DMS53 (cell line): ENCODE measurements at places on chromosomes 4 and X.

GRCh38 chr4:54063737-54064316 is 578 bp downstream of the CHIC2 start:
- DNase-seq, result peak; percentile 48

GRCh38 chr4:183256756-183257385 is 63.2 kb downstream of the CLDN22 start:
- DNase-seq, result peak; percentile 64

- no peak for DNase-seq
Observed at GRCh38 chr4:173490256-173490655, 39.8 kb downstream of the HAND2 start.

- no peak for DNase-seq
Observed at GRCh38 chrX:45788315-45788714, 587.6 kb upstream of the DIPK2B start.

DNA sequence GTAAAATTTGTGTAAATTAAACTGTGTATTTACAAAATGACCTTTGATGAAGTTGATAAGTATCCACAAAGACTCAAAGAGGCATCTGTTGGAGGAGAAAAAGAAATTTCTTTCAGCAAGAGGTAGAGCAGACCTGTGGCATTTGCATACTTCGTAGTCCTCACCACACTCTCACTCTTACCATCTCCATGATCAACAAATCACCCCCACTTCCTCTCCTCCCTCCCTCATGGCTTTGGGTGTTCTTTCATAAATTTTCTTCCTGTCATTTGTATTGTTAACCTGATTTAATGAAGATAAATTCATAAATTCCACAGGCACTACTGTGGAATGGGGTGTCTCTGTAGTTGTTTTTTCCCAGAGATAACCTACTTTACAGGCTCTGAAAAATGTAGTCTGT is 366.5 kb downstream of the ZNF674 start:
- DNase-seq, result no peak

- no peak for DNase-seq
Observed at GRCh38 chr4:22688236-22688635, 4.5 kb upstream of the GBA3 start.

DNA sequence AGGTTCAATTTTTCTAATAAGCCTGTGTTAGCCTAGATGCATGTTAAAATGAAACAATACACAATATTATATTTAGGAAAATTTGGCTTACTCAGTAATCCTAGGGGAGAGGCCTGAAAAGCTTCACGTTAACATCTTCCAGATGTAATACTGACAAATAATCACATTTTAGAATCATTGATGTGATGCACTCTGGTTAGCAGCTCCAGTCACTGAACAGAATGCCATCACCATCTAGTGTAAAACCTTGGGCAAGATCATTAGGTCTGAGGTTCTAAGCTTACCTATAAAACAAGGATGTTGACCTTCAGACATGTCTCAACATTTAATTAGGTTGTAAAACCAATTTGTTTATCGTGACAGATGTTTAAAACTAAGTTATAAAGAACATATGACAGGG is 1704.8 kb downstream of the STIM2 start:
- no peak for DNase-seq

- DNase-seq, result no peak
Observed at GRCh38 chr4:146513548-146513947, 8.2 kb downstream of the SLC10A7 start.

DNA sequence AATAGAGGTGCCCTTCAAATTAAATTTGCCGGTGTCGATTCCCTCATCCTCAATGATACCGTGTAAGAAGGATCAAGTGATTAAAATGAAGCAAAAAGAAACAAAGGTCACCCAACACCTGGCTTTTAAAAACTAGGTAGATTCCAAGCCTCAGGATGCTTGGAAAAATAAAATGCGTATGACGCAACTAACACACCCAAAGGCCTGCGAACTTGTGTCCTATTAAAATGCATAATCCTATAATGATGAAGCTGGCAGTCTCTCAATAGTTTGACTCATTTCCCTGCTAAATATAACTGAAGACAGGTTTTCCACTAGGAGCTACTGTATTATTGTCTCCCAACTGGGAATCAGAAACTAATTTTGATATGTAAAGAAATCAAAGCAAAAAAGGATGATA is 263.2 kb downstream of the DHX15 start:
- DNase-seq, result no peak

DNA sequence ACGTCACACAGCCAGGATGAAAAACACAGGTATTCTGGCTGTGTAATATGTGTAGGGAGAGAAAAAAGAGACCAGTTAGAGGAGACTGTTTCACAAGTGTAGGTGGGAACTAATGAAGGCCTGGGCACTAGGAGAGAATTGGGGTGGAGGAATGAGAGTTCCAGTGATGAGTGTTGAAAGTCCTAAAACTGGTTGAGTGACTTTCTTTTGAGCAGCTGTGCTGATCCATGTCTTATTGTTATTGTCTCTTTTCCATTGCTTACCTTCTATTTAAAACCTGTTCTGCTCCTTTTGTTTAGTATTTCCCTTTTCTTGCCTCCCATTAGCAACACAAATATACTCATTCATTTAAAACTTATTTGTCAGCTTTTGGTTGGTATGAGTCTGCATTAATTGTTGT is 88.7 kb downstream of the PDLIM5 start:
- peak; percentile 62 for DNase-seq

DNA sequence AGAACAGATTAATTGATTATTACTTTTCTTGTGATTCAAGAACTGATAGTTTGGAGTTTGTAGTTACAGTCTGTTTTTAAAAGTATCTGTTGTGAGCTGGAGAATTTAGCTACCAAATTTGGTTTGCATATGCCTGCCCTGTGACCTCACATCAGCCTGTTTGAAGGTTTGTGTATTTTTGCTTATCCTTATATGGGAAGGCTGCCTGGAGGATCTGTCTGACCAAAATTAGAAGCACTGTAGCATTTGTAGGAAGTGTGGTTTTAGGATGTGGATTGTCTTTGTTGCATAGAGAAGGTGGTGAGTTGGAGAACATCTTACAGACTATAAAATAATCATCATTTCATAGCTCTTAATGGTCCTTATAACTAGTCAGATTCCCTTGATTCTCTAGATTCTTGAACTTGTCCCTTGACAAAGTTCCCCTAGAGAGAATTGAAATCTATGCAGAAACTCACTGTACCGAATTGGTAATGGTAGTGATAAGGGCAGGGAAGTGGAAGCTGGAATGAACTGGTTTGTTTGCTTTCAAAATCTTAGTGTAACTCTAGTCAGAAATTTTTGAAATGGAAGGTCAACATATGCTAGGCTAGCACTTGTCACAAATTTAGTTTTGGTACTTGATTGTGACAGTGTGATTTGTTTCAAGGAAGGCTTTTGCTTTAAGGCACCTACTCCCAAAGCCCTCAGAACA is 57.3 kb downstream of the SH3BGRL start:
- no peak for DNase-seq

- DNase-seq, result peak; percentile 78
Observed at GRCh38 chrX:43557792-43558191, 98.3 kb upstream of the MAOA start.

DNA sequence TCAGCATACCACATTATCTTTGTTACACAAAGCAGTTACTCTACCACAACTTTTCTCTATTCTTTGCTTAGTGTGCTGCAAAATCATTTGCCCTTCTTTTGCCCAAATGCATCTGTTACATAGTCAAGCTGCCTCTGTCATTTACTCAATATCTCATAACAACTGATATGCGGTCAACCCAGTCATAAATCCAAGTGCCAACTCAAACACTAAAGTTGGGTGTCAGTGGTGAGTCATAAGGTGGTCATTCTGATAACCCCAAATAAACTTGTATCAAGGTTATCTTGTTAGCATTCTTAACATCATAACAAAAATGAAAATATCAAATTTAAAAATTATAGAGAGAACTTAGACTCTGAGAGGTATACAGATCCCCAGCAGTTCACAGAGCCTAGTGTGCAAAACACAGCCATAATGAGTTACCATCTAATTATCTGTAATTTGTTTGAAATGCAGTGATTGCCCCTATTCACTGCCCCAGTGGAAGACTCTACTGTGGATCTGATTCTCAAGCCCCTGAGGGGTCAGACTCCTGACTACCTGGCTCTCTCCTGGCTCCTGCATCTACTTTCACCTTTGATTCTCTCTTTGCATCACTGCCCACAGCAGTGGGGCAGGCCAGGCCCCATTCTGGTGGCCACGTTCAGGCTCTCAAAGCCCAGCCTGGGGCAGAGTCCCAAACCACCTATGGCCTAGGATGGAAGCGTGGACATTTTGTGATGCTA is 29.2 kb downstream of the TBC1D9 start:
- peak; percentile 8 for DNase-seq

GRCh38 chr4:85717351-85717750 is 242.4 kb downstream of the ARHGAP24 start:
- DNase-seq, result no peak

DNA sequence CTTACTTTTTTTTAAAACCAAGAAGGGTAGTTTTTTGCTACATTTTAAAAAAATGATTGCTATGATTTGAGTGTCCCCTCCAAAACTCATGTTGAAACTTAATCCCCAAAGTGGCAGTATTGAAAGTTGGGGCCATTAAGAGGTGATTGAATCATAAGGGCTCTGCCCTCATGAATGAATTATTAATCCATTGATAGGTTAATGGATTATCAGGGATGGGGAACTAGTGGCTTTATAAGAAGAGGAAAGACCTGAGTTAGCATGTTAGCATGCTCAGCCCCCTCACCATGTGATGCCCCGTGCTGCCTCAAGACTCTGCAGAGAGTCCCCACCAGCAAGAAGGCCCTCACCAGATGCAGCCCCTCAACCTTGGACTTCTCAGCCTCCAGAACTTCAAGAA is 31.0 kb downstream of the SMIM43 start:
- DNase-seq, result no peak

- DNase-seq, result no peak
Observed at GRCh38 chr4:27239641-27240040, 379.0 kb downstream of the STIM2 start.

DNA sequence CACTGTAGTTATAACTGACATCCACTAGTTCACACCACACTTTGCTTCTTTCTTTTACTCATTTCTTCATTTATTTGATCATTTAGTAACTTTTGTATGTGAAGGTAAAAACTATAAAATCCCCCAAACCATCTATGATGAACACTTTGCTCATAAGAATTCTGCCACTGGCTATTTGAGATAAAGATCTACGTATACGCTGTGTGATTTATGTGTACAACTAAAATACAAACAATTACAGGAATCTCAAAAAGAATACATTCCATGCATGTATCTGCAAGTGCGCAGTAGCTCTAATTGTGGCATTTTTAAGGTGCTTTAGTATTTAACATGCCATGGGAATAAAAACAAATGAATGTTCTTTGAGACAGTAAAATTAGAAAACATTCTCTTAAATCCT is 156.9 kb upstream of the NAP1L5 start:
- no peak for DNase-seq

GRCh38 chr4:6150046-6150735 is 50.2 kb downstream of the JAKMIP1 start:
- DNase-seq, result no peak

- DNase-seq, result peak; percentile 58
Observed at GRCh38 chr4:83212041-83212851, 72.4 kb downstream of the COQ2 start.

GRCh38 chr4:25875281-25875745 is 12.5 kb upstream of the SEL1L3 start:
- DNase-seq, result no peak

DNA sequence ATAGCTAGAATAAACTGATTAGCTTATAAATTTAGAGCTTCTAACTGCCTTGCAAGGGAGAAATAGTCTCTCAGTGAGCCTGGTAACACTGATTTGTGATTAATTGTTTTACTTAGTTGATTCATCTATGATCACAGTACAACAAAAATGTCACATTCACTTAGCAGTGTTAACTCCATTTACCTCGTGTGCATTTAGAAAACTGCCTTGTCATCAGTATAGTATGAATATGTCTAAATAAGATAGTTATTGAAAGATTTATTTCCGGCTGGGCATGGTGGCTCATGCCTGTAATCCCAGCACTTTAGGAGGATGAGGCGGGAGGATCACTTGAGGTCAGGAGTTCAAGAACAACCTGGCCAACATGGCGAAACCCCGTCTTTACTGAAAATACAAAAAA is 39.3 kb downstream of the FAM199X start:
- DNase-seq, result no peak

GRCh38 chr4:38577462-38577861 is 86.5 kb upstream of the KLF3 start:
- DNase-seq, result no peak

DNA sequence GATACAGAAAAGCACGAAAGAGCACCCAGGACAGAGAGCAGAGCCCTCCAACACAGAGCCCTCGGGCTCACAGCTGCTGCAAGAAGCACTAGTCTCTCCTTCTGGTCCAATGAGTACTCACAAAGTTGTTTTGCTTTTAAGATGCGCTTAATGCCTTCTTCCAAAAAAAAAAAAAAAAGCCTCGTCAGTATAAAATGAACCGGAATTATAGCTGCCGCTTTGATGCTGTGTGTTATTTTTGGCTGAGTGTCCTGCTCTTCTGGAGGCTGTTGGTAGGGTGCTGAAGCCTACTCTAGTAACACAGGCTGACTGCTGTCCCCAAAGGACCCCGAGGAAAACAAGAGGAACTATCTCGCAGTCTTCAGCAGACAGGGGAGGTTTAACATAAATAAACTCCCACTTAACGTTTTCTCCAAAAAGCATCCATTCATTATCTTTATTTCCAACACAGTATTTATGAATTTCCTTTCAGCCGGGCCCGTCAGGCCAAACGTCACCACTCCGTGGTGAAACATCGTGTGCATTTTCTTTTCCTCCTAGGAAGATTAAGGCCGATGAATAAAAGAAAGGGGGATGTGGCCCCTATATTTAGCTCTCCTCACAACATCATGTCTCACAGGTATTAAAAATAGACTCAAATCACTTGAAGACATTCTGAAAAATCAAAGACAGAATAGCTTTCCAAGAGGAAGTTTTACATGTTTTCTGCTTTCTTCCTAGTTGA is 213.7 kb upstream of the PPARGC1A start:
- DNase-seq, result no peak

GRCh38 chrX:40265936-40266335 is 168.2 kb upstream of the BCOR start:
- no peak for DNase-seq
